ENCODE measurements at places on chromosomes 6 and 20.

DNA sequence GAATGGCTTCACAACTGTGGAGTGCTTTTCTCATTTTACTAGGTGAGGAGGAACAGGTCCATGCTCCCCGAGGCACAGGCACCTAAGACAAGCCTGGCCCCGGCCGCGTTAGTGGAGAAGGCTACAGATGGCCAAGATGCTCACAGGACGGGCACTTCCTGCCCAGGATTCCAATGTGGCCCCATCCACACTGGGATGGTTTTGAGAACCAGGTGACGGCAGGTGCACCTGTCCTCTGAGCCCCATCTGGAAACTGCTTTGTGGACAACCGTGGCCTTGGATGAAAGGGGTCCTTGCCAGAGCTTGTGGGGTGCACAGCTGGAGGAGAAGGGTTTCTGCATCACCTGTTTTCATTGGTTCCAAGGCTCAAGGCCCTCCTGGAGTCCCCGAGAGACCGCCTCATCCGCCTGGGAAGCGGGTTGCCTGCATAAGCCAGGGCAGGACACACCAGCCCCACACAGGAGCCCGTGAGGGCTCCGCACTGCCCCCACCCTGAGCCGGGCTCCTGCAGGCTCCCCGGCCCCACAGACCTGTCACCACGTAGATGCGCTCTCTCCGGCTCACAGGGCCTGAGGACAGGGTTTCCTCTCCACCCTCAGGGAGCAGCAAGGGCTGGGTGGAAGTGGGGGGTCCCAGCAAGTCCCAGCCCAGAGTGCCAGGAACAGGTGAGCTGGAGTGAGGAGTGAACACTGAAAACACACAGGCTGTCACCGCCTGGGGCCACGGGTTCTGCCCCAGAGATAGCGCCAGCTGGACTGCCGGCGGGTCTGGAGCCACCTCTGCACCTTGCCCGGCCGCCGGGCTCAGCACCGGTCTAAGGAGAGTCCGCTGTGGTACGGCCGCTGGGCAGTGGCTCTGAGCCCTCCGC, 18.3 kb downstream of the NTSR1 start:
- DNase-seq: no peak

DNA sequence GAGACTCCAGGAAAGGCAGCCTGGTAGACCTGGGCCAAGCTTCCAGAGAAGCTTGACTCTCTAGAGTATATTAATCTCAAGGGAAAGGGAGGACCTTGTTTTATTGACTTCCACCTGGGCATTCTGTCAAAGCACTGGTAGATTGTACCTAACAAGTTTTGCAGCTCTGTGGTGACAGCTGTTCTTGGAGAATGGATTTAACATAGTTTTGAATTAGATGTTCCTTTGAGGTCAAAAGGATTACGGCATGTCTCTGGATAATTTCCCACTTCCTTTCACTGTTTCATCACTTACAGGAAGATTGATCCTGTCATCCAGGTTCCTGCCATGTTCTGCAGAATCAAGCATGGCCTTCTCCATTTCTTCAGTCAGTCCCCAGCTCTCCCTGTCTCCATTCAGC, 246.0 kb downstream of the PHACTR1 start:
- DNase-seq: no peak

DNA sequence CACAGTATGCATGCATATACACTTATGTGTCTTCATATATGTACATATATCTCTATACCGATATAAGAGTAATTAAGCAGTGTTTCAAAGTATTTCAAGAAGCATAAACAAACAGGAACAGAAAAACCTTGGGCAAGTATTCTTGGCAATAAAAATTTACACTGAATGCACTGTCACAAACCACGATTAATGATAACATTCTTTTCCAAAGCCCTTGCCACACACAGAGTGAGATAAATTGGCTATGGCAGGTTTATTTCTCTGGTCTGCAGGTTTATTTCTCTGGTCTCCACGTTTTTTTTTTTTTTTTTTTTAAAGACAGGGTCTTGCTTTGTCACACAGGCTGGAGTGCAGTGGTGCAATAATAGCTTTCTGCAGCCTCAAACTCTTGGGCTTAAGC, 73.0 kb downstream of the PPP1R3G start:
- DNase-seq: no peak

GRCh38 chr6:166752097-166752496, 125.0 kb upstream of the RPS6KA2 start:
- DNase-seq: no peak

- DNase-seq: no peak
These were observed 12.8 kb upstream of the SGK2 start for GRCh38 chr20:43545837-43546578.

All from SW480 (cell line).